Activated CD4-positive, alpha-beta T cell treated with anti-CD3 and anti-CD28 coated beads for 24 hours (primary cell): ENCODE measurements at places on chromosomes 11 and 22.

DNA sequence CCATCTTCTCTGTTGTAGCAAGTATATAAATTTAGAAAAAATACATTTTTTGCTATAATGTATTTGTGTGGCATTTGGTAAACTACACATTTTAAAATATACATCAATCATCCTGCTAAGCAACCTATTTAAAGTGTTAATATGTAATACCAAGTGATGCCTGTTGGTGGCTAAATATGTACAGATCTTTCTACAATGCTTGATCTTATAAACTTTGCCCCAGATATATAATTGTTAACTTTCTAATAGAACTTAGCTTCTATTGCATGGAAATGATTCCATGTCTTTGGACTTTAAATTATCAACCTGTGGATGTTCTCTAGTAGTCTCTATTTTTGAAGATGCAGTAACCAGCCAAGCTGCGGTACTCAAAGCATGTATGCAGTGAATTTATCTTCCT is 1260.4 kb upstream of the RAG2 start:
- no peak for DNase-seq

GRCh38 chr11:14435717-14436512 is 63.7 kb downstream of the COPB1 start:
- DNase-seq, result no peak

DNA sequence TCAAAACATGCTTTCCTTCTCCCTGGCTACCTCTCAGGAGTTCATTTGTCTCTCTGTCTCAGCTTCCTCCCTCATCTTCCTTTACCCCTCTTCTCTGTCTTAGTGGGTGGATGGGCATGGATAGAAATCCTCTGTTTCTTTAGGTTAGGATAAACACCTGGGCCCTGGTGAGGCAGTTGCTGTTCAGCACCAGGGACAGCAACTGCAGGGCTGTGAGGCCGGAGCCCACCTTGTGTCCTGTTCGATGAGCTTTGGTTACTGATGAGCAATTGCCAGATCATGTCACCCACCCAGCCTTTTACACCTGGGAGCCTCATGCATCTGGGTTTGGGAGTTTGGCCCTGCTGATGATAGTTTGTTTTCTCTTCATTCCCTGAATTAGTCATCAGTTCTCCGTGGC is 6.1 kb upstream of the CRYBB3 start:
- no peak for DNase-seq

DNA sequence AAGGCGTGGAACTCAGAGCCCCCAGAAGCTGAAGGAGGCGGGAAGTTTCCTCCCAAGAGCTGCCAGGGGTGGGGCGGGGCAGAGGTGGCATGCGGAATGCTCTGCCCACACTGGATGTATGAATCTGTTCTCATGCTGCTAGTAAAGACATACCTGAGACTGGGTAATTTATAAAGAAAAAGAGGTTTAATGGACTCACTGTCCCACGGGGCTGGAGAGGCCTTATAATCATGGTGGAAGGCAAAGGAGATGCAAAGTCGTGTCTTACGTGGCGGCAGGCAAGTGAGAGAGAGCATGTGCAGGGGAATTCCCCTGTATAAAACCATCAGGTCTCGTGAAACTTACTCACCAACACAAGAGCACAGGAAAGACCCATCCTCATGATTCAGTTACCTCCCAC is 57.6 kb downstream of the SMIM38 start:
- peak; percentile 11 for DNase-seq

DNA sequence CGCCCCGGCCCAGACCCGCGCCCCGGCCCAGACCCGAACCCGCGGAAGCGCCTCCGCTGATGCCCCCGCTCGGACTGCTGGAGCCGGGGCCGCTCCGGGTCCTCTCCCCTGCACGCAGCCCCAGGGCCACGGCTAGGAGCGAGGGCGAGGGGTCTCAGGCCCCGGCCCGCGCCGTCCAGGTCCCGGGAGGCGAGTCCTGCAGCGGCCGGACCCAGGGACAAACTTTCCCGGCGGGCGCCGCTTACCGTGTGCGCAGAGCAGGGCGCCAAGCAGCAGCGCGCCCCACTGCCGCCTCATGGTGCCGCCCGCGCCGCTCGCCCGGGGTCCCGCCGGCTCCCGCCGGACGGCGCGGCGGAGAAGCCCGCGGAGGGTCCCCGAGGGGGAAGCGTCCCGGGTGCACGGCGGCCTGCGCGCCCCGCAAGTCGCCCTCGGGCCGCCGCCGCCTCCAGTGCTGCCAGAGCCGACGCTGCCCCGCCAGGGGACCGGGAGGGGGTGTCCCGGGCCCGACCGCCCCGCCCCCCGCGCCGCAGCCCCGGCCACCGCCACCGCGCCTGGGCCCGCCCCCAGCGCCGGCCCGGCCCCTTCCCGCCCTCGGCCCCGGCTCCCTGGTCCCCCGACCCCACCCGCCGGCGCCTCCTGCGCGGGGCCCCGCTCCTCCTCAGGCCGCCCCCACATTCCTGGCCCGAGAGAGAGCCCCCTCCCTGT is at the start of gene LRP4:
LRP4 (minus strand) TSS at position 468 of the 705 bp plus-strand sequence; CDS start at position 297, 171 bp downstream.
- peak; percentile 26 for DNase-seq

- DNase-seq, result no peak
These were observed 134.4 kb downstream of the CSNK2A3 start for GRCh38 chr11:11218629-11218986.

- DNase-seq, result no peak
These were observed 403.9 kb upstream of the ANO3 start for GRCh38 chr11:25928076-25928475.

DNA sequence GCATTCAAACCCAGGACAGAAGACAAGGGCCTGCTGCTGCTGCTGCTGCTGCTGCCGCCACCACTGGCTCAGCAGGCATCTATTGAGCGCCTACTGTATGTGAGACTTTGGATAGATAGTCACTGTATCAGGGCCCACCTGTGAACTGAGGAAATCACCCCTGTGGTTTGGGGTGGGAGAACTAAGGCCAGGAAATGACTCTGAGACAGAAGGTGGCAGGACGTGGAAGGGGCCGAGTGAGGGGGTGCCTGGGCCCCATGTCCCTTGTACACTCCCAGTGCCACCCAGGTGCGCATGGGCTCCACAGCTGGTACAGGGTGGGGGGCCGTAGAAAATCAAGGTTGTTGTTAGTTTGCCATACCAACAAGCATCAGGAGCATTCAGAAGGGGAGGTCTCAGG is 50.6 kb downstream of the ARHGAP8 start:
- no peak for DNase-seq

GRCh38 chr11:26109658-26110368 is 222.1 kb upstream of the ANO3 start:
- DNase-seq, result no peak
